Stimulated activated CD4-positive, alpha-beta T cell treated with anti-CD3 and anti-CD28 coated beads, TNF-alpha, amount 100 ng/mL, for 1 hour (primary cell): ENCODE measurements at places on chromosomes 2 and 18.

GRCh38 chr2:10497797-10498251, 49.7 kb upstream of the ODC1 start:
- DNase-seq = peak; percentile 42

DNA sequence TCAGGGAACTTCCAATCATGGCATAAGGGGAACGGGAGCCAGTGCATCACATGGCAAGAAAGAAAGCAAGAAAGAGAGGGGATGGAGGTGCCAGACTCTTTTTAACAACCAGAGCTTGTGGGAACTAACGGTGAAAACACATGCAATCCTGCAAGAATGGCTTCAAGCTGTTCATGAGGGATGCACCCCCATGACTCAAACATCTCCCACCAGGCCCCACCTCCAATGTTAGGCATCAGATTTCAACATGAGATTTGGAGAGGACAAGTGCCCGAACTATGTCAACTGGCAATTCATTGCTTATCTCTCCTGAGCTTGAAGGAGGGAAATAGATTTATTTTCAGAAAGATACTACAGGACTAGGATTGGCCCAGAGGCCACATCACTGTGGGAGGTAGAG, 270.0 kb downstream of the SLC4A3 start:
- DNase-seq = no peak

DNA sequence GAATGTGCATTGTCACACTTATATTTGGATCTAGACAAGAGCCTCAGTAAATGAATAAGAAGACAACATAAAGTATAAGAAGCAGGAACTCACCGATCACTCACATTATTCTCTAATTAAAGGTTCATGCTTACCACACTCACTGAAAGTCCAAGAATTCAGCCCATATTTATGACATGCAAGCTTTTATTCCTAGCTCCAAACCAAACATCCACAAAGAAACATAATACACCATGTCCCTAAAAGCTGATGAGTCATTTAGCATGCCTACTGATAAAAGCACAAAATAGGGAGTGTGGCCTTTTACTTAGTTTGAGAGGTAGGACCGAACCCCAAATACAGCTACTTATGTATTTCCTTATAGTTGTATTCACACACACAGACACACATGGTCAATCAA, 1094.6 kb upstream of the CDH2 start:
- no peak for DNase-seq

- no peak for DNase-seq
Measured at GRCh38 chr2:226969417-226970080, 133.7 kb downstream of the RHBDD1 start.

- no peak for DNase-seq
Measured at GRCh38 chr2:136025057-136025973, 39.9 kb upstream of the DARS1 start.

- DNase-seq = no peak
Measured at GRCh38 chr2:218145124-218145523, 19.3 kb downstream of the CXCR2 start.

GRCh38 chr2:48444404-48444803, 85.5 kb upstream of the STON1 start:
- no peak for DNase-seq

DNA sequence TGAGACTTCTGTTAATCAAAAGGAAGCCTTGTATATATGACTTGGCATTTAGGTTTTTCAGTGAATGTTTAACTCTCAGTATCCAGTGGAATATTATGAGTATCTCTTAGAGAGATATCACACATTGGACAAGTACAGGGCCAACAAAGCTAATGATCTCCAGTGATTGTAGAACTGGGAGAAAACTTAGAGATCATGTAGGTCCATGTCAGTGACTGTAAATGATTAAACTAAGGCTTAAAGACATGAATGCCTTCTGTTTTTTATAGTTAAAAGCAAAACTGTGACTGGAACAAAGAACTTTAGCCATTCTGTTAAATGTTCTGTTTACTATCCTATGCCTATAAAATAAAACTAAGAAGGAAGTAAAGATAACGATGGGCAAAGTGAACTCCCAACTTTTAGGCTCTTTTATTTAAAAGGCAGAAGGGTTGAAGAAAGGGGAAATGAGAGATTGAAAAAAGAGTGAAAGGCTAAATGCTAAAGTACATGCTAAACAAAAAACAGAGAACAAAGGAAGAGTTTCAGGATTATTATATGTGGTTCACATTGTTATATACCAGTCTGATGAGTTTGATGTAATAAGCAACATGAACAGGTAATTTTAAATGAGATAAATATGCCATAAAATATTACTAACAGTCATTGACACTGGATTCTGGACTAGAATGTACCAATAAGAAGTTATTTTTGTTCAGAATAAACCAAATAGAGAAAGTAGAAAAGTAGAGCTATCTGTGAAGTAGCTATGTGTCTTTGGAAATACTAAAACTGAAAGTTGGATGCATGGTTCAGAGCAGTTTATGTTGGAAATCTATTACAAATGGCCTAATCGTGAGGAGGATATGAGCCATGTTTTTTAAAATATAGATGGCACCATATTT, 37.1 kb upstream of the TNFRSF11A start:
- DNase-seq = no peak

GRCh38 chr2:37622450-37623100, 48.9 kb downstream of the CDC42EP3 start:
- no peak for DNase-seq

GRCh38 chr2:171551836-171552235, 29.6 kb downstream of the CYBRD1 start:
- no peak for DNase-seq

GRCh38 chr2:170354855-170355780, 177.2 kb downstream of the MYO3B start:
- DNase-seq = no peak

- DNase-seq = no peak
Measured at GRCh38 chr18:59278793-59279192, 5.5 kb upstream of the RAX start.

DNA sequence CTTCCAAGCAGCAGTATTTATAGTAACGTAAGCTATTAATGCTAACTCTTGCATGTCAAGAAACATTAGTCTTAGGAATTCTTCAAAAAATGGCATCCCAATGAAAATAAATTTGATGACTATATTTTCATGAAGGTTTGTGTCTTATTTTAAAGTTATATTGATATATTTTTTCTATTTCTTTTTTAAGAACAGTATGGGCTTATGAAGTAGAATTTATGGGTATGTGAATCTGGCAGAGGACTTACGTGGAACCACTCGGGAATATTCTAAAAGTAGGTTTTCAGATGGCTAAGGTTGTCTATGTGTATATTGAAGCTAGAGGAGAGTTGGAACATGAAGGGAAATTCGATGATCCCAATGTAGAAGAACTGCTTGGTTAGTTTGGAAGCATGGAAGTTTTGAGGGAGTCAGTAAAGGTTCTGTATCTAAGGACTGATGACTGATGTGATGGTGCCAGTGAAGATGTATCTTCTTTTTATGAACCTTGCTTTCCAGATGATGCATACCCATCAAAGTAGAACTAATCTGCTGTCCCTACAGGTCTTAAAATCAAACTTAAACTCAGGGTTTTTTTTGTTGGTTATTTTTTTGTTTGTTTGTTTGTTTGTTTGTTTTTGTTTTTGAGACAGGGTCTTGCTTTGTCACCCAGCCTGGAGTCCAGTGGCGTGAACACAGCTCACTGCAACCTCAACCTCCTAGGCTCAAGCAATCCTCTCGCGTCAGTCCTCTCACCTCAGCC, 39.5 kb downstream of the DDX1 start:
- no peak for DNase-seq

DNA sequence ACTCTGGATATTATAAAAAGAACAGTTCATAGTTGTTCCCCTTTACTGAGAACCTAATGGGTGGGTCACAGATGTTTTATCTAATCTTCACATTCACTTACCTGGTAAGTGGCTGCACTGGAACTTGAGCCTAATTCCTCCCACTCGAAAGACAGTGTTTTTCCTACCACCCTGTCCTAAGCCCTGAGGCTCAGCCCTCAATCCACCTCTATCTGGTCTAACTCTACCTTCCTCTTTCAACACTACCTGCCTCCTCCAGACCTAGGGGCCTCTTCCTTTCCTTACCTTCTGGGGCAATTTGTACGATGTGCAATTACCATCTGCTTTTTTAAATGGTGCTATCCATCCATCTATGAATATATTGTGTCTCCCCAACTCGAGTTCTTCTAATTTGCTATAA, 9.7 kb upstream of the KIF3C start:
- no peak for DNase-seq

DNA sequence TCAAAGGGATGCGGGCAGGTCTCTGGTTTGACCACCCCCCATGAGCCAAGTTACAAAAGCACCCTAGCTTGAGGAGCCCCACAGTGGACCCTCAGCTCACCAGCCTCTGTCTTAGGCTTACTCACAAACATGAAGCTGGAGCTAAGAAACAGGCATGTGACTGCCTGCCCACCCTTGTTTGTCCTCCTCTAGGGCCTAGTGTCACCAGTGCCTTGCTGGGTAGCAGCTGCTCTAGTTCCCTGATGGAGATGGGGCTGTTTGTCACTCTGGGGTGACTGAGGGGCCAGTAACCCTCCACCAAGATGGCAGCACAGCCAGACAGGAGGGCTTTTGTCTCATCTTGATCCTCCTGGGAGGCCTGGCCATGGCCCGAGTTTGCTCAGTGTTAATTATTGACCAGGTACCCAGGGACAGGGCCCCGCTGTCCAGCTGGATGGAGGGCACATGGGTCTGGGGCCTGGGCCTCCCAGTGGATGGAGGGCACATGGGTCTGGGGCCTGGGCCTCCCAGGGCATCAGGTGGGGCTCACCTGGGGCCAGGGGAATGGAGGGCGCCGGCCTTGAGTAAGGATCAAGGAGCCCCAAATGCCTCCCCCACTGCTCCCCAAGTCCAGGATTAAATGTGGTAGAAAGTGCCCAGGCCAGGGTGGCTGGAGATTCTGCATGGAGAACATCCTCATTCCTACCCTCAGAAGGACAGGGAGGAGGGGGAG, 185.9 kb upstream of the HAAO start:
- DNase-seq = no peak

DNA sequence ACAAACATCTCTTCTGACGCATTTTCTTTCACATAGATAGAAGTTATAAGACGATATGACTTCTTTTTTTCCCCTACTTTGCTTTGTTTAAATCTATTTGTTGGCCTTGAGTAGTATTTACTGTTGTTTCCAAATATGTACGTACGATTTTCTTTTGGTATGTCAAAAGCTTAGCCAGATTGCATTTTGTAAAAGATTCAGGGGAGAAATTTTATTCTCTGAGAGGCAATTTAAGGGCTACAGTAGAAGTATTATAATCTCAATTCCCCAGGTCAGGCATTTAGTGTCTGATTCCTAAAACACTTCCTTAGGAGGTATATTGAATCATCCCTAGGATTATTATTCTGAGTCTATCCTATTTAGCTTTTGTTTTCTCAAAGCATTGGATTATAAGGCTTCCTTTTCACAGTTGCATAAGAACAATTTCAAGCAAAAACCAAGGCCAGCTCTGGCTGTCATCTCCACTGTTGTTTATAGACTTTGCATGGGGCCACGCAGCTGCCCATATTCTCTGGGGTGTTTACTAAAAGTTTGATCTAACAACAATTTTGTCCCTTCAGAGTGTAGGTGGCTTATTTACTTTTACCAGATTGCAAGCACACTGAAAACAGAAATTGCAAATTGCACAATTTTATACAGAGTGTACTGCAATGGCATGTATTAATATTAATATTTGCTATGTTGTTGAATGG, 33.6 kb upstream of the GCG start:
- DNase-seq = no peak

DNA sequence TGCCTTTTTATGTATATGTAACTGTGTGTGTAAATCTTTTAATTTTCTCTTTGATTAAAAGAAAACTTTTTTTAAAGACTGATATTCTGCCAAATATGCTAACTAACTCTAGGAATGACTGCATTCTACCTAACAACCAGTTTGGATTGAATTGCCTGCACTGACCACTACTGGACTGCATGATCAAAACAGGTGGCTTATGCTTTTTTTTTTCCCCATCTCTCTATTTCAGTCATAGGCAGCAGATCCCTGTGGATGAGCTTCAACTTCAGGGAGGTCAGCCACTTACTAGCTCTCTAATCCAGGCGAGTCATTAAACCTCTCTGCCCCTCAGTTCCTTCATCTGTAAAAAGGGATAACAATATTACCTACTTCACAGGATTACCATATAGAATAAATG, 138.6 kb upstream of the SERTAD2 start:
- no peak for DNase-seq

DNA sequence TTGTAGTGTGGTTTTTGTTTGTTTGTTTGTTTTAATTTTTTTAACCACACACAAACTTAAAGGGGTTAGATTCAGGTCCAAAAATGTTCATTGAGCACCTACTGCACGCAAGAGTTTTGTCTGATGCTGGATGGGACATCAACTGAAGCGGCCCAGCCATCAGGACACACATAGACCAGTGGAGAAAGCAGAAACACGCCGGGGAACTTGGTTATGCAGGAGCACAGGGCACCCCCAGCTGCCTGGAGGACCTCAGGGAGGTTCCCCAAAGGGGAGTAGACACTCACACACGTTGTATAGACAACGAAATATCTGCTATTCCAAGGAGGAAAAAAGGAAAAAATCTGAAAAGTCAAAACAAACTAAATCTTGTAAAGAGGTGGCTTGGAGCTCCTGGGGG, 191.7 kb downstream of the GBX2 start:
- DNase-seq = no peak

- no peak for DNase-seq
Measured at GRCh38 chr2:112627060-112628040, 18.4 kb upstream of the SLC20A1 start.

GRCh38 chr2:44290261-44290660, 15.0 kb downstream of the SLC3A1 start:
- DNase-seq = no peak

- DNase-seq = no peak
Measured at GRCh38 chr2:99481941-99482340, 7.9 kb downstream of the REV1 start.

DNA sequence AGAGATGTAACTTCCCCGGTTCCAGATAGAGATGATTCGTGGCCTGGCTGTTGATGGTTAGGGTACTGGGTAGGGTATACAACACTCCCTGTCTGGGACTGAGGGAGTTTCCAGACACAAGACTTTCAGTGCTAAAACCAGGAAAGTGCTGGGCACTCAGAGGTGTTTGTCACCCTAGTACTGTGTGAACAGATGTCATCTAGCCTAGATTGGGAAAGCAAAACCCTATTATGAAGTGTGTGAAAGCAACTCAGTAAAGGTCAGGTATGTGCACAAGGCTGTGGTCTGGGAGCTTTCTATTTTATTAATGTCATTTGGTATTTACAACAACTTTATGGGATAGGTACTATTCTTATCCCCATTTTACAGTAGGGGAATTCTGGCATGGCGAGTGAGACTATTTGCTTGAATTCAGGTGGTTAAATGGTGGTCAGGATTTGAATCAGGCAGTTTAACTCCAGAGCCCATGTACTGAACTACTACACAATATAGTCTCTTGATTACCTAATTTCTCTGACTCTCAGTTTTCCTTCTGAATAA, 2.6 kb downstream of the BZW1 start:
- DNase-seq = no peak

DNA sequence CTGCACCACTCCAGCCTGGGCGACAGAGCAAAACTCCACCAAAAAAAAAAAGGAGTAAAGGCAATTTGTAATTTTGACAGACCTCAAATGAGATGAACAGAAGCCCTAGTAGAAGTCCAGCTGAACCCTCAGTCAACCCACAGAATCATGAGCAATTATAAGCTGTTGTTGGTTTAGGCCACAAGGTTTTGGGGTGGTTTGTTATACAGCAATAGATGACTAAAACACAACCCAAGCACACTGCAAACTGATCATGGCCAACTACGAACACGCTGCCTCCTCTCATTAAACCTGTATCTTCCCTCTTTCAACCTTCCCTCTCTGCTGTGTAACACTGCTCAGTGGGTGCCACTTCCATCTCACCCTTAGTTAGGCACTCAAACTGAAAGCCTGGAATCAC, 22.1 kb downstream of the AAK1 start:
- no peak for DNase-seq
